SW480 (cell line): ENCODE measurements at places on chromosomes 2 and 18.

- DNase-seq, result peak; percentile 15
These were observed 162.7 kb downstream of the PKP4 start for GRCh38 chr2:158619496-158619895.

DNA sequence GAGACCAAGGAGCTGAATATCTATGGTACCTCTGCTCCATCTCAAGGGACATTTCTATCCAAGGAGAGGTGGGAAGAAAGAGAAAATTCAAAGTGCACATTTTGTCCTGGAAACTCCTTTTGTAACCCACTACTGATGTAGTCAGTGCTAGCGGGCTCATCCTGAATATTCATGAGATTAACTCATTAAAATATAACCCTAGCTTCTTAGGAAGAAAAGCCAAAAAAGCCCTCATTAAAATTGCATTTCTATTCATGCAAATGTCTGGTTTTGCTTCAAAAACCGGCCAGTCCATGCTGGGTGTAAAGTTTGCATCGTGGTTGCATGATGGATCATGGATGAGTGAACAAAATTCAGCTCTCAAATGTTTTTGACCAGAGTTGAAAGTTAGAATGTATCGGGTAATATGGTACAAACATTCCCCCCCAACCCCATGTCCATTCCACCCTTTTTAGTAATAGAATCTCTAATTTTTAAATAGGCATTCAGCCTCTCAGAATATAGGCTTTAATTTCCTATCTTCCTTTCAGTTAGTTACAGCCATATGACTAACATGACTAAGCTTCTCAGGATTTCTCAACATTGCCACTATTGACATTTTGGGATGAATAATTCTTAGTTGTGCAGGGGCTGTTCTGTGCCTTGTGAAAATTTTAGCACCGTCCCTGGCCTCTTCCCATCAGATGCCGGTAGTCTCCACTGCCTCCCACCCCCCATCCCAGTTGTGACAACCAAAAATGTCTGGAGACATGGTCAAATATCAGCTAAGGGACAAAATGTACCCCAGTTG is 104.2 kb upstream of the RND3 start:
- no peak for DNase-seq

DNA sequence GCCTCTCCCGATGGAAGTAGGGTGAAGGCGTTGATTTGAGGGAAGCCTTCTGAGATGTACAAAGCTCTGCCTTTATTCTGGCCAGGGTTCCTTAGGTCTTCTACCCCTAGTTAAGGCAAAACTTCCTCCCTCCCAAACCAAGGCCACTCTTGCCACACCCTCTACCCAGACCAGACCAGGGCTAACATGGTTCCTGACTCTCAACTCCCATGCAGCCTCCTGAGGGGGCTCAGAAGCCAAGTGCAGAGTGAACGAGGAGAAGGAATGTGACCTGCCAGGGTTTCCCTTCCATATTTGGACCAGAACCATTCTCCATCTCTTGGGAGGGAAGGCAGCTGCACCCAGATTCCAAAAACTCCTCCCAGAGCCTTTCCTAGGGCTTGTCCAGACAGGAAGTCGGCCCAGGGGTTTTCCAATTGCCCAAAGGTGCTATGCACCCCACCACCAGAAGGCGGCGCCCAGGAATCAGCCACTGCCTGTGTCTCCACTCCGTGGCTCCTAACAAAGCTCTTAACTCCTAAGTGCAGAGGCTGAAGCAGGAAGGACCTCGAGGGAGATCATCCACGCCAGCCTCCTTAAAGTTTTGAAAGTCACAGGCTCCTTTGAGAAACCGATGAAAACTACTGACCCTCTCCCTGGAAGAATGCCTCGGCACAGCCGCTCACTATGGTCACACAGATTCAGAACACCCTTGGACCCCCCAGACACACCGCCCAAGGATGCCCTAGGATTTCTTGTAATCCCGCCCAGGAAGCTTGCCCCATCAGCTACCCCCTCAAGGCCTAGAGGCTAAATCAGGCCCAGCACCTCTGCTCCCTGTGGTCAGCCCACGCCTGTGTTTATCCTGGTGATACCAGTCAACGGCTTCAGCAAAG is 157.8 kb downstream of the SMAD2 start:
- DNase-seq, result peak; percentile 47

DNA sequence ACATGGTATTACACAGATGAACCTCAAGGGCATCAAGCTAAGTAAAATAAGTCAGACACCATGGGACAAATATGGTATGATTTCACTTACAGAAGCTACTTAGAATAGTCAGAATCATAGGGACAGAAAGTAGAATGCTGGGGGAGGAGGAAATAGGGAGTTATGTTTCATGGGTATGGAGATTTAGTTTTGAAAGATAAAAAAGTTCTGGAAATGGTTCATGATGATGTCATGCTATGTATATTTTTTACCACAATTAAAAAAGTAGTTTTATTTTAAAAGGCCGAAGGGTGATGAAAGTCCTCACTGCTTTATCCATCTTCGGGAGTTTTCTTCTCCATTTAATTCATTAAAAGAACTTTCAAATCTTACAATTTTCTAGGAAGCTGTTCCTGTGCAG is 181.9 kb downstream of the CALCRL start:
- no peak for DNase-seq

DNA sequence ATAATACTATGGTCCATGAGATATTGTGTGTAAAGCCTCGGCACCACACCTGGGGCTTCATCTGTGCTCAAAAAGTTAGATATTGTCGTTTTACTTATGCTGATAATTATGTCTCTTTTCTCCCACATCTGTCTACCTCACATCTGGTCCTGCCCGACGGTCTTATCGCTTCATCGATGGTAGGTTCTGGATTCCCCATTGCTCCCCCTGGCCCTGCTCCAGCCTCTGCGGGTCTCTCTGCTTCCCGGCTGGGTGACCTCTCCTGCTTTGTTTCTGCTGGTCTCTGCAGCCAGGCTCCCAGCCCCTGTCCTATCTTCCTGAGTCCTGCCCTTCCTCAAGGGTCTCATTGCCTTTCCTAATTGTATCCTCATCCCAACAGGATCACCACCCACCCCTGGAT is 294.2 kb downstream of the NDUFA10 start:
- DNase-seq, result no peak

GRCh38 chr2:239938651-239939486 is 86.3 kb downstream of the NDUFA10 start:
- DNase-seq, result no peak

DNA sequence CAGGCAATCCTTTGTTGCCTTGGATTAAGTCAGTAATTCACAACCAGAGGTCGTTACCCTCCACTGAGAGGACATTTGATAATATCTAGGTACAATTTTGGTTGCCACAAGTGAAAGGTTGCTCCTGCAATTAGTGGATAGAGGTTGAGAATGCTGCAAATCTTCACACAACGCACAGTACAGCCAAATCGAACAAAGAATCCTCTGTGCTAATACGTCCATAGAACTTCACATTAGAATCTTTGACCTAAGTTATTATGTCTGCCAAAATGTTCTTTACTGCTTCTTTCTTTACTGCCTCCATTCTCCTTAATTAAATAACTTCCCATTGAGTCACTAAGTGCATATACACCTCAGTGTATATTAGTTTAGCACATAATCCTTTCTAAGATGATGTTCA is 879.5 kb downstream of the TRIB2 start:
- no peak for DNase-seq

DNA sequence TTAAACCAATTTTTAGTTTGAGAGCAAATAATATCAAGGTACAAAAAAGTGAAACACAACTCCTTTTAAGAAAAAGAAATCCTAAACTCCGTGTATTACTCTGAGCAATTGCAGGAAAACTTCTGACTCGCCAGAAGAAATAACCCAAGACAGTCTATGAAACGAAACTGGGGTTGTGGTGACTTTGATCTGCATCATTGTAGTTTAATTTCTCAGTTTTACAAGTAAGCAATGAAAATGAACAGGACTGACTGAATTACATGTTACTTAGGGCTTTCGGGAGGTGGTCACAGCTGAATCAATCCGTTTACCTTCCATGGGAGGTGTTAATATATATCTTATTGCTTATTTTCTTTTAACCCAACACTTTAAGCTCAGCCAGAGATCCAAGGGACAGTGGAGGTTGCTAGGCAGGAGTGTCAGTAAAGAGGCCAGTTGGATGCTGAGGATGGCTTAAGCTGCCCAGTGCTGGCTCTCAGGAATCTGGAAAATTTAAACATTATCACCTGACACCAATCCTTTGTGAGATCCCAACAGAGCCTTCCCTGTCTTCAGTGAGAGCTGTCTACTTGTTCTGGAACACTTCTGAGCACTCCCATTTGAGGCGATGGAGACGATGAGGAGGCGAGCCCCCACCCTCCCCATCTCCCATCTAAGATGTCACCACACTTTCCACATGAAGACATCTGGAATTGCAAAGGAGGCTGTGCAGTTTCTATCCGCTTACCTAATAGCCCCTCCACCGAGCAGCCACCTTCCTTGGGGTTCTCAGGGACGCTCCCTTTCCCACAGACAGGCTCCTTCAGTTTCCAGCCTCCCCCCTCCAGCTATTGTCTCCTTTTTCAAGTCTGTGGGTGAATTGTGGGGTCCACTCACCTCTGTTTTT is 3.6 kb upstream of the RAB31 start:
- no peak for DNase-seq

DNA sequence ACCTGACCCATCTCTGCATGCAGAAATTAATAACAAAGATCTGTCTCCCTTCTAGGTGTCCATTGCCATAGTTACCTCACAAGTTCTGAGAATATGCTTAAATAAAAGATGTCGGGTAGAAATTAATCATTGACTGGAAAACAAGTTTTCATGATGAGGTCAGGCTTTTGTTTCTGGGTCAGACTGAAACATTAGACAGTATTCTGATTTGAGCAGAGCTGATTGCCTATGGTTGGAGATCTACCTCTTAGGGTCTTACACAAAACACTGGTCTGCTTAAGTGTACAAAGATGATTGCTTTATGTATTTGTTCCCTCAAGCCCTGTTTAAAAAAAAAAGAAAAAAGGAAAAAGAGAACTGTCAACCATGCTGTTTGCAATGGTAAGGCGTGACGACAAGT is 956.4 kb downstream of the CPS1 start:
- no peak for DNase-seq

GRCh38 chr18:62784966-62785413 is 69.6 kb downstream of the PHLPP1 start:
- no peak for DNase-seq

DNA sequence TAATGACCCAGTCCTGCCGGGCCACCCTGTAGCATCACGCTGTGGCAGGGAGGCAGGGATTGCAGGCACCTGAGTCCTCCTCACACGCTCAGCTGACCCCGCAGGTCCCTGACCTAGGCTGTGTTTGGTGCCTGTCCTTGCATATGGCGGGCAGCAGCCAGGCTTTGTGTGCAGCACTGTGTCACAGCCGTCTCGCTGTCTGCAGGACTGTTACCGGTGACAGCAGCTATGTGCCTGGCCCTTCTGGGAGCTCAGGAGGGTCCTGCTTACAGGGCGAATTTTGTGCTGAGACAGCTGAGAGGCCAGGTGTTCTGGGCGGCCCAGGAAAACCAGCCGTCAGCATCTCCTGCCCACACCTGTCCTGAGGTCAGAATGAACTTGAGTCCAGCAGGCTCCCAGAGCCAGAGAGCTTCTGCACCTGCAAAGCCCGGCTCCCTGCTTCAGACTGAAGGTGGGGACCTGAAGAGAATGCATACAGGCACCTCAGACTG is 10.4 kb upstream of the ARID5A start:
- no peak for DNase-seq

DNA sequence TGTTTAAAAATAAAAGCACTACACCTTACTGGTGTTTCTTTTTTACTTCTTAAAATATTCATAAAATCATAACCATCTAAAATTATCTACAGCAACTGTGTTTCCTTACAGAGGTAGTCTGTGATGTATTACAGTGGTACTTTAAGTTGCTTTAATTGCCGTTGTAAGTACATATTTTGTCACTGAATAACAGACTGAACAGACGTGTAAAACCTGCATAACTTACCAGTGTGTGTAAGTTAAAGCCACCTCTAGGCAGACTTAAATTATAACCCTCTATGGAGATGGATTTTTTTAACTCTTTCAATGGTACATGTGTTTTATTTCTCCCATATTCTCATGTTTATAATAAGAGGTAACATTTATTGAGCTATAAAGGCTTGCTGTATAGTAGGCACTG is 166.8 kb downstream of the NR4A2 start:
- DNase-seq, result no peak

- no peak for DNase-seq
These were observed 27.3 kb downstream of the DCDC2C start for GRCh38 chr2:3730646-3731045.

DNA sequence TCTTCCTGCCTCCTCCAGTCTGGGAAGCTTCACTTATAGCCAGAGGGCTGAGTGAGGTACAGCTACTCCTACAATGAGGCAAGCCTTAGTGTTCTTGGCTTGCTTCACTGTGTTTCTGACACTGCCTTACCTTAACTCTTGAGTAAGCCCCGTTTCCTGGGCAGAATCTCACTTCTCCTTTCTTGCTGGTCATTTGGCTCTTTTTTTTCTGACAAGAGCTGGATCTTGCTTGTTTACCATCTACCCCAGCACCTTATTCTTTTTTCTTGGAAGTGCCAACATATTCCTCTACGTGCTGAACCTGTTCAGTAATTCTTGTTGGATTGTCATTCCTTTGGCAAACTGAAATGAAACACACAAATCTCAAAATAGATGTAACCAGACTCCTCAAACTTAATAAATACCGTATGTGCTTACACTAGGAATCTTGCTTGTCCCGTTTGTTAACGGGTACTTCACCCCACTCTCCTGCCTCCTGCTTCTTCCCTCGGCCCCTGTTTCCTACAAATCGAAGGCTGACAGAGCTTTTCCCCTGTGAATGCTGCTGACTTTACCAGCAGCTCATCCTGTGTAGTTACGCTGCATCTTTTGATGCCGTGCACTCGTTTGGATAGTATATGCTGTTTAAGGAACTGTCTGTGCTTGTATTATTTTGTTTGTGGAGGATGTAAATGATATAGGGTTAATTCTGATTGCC is 132.2 kb downstream of the FMNL2 start:
- DNase-seq, result no peak
